Mesothelial cell of epicardium (in vitro differentiated cells): ENCODE measurements at places on chromosomes 3 and 15. TPM values are rescaled to one million over a fixed set of nuclear protein-coding genes. Genes with fewer than 3 reads are reported as not detected.

- no peak overlapping the region for H3K4me3 ChIP-seq
- no peak overlapping the region for H3K27ac ChIP-seq
- H3K36me3 ChIP-seq, result no peaks in the 10 kb centered on the region
- no peaks in the 10 kb centered on the region for H3K27me3 ChIP-seq
These were observed 589.3 kb upstream of the KCNMB2 start for GRCh38 chr3:177946936-177947335.

DNA sequence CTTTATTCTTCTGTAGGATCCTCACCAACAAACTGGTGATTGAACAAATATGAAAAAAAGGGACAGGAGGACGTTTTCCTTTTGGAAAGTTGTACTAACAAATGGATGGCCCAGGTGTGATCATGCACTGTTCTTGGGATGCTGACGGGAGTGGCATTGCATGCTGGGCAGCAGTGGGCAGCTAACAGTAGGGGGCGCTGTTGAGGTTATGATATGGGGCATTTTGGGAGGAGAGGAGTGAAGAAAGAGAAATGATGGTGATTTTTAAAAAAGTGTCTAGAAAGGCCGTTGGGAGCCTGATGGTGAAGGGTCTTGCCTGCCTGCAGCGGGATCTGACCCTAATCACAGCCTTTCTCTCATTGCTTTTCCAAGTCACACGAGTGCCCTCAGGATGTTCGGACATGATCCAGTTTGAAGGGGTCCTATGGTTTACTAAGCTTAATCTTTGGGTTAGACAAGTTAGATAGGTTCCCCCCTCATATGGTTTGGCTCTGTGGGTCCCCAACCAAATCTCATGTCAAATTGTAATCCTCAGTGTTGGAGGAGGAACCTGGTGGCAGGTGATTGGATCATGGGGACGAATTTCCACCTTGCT, 46.2 kb upstream of the PRTG start:
- DNase-seq, result no peak
- peaks cover 20% of the 10 kb centered on the region for H3K4me1 ChIP-seq
- H3K4me3 ChIP-seq, result no peak overlapping the region
- no peaks in the 10 kb centered on the region for H3K27me3 ChIP-seq

The AGTR1 gene
- 0.13 to 0.34 TPM (median 0.27 TPM) in 3 replicates for total RNA-seq

- H3K4me1 ChIP-seq, result peaks cover 19% of the 10 kb centered on the region
- H3K27ac ChIP-seq, result no peak overlapping the region
- H3K4me3 ChIP-seq, result no peak overlapping the region
These were observed 142.8 kb downstream of the TGFBR2 start for GRCh38 chr3:30749230-30749629.

GRCh38 chr15:52050416-52050815, 31.4 kb downstream of the MAPK6 start:
- no peak for DNase-seq
- H3K27me3 ChIP-seq, result no peaks in the 10 kb centered on the region
- H3K4me1 ChIP-seq, result peaks cover 7% of the 10 kb centered on the region
- peaks cover 52% of the 10 kb centered on the region for H3K36me3 ChIP-seq

GRCh38 chr15:65100442-65100841, 14.6 kb downstream of the UBAP1L start:
- no peak overlapping the region for H3K4me3 ChIP-seq
- DNase-seq, result no peak
- peaks cover 25% of the 10 kb centered on the region for H3K36me3 ChIP-seq
- peaks cover 4% of the 10 kb centered on the region for H3K4me1 ChIP-seq
- no peaks in the 10 kb centered on the region for H3K27me3 ChIP-seq

The KLF15 gene
- 1.1 to 1.9 TPM (median 1.4 TPM) in 3 replicates for total RNA-seq

GRCh38 chr3:126349071-126349470, 8.1 kb downstream of the KLF15 start:
- no peaks in the 10 kb centered on the region for H3K4me1 ChIP-seq
- no peak for DNase-seq
- H3K36me3 ChIP-seq, result no peaks in the 10 kb centered on the region
- no peak overlapping the region for H3K27ac ChIP-seq

The ZNF774 gene
- total RNA-seq, result 7.4 to 10.0 TPM (median 8.0 TPM) in 3 replicates

GRCh38 chr3:172199850-172200369, 160.5 kb downstream of the FNDC3B start:
- peaks cover 39% of the 10 kb centered on the region for H3K4me1 ChIP-seq
- H3K36me3 ChIP-seq, result peaks cover 5% of the 10 kb centered on the region
- DNase-seq, result no peak
- no peak overlapping the region for H3K27ac ChIP-seq
- no peak overlapping the region for H3K4me3 ChIP-seq
- no peaks in the 10 kb centered on the region for H3K27me3 ChIP-seq

- peaks cover 5% of the 10 kb centered on the region for H3K4me1 ChIP-seq
- no peak overlapping the region for H3K4me3 ChIP-seq
- H3K27ac ChIP-seq, result no peak overlapping the region
- peaks cover 26% of the 10 kb centered on the region for H3K36me3 ChIP-seq
These were observed 48.5 kb downstream of the SATB1 start for GRCh38 chr3:18376682-18377081.

DNA sequence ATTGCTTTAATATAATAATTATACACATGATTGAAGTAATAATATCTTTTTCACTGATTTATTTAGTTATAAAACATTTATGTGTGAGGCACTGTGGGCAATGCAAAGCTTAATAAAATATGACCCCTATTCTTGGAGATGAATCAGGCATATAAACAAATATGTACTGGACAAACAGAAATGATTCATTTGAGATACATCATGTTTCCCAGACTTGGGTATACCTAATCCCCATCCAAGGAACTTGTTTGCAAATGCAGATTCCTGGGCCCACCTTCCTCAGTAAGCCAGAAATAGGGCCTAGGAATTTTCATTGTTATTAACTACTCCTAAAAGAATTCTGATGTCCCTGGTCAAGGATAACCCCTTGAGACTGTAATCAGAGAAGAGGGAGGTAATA, 184.2 kb downstream of the CHL1 start:
- DNase-seq, result no peak
- no peak overlapping the region for H3K4me3 ChIP-seq
- no peak overlapping the region for H3K27ac ChIP-seq
- no peaks in the 10 kb centered on the region for H3K36me3 ChIP-seq
- no peaks in the 10 kb centered on the region for H3K4me1 ChIP-seq
- peaks cover 39% of the 10 kb centered on the region for H3K27me3 ChIP-seq

- no peak overlapping the region for H3K27ac ChIP-seq
- DNase-seq, result no peak
- H3K36me3 ChIP-seq, result peaks cover 7% of the 10 kb centered on the region
- peaks cover 3% of the 10 kb centered on the region for H3K27me3 ChIP-seq
- no peaks in the 10 kb centered on the region for H3K4me1 ChIP-seq
- H3K4me3 ChIP-seq, result no peak overlapping the region
These were observed 41.0 kb upstream of the C15orf61 start for GRCh38 chr15:67479781-67480505.

GRCh38 chr3:196287090-196287439, 461 bp downstream of the PCYT1A start:
- peaks cover 2% of the 10 kb centered on the region for H3K36me3 ChIP-seq
- DNase-seq, result peak; percentile 38
- no peaks in the 10 kb centered on the region for H3K27me3 ChIP-seq

DNA sequence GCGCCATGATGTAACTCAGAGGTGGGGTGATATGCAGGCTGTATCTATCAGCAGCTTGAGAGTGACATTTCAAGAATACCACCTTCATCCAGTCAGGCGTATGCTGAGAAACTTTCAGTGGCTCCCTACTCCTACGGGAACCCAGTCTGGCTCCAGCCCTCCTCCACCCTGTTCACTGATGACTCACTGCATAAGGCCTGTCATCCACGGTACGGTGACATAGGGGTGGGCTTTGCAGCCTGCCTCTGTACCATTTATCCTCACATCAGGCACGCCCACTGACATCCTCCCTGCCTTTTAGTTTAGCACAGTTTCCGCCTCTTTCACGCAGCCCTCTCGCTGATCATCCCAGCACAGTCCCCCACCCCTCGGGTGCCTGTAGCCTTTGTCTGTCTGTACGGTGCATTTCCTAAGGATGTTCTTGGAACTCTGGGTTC, 11.7 kb downstream of the PXYLP1 start:
- no peaks in the 10 kb centered on the region for H3K27me3 ChIP-seq
- peaks cover 30% of the 10 kb centered on the region for H3K4me1 ChIP-seq
- H3K36me3 ChIP-seq, result no peaks in the 10 kb centered on the region

- no peak overlapping the region for H3K27ac ChIP-seq
- peaks cover 19% of the 10 kb centered on the region for H3K27me3 ChIP-seq
- no peak overlapping the region for H3K4me3 ChIP-seq
- no peaks in the 10 kb centered on the region for H3K4me1 ChIP-seq
- no peaks in the 10 kb centered on the region for H3K36me3 ChIP-seq
These were observed 45.0 kb downstream of the CLSTN2 start for GRCh38 chr3:139979991-139980390.

The GOLGA8M gene
- total RNA-seq, result 3.0 to 3.9 TPM (median 3.6 TPM) in 3 replicates

The ALDH1A3 gene
- total RNA-seq, result not detected in 3 replicates

DNA sequence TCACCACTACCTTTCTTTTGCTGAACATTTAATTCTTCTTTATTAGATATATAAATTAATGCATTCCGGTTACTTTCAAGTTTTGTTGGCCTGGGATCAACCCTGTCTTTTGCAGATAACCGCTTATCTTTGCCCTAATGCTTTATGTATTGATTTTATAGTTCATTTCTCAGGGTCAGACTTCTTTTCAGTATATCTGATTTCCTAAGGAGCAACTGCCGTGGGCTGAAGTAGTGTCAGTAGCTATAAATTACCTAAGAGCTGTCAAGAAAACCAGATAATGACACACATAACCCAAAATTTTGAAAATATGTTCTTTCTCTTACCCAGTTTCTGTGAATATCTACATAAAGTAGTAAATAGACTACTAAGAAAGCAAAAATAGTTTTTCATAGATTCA, 38.0 kb downstream of the COL6A5 start:
- no peak for DNase-seq
- H3K4me3 ChIP-seq, result no peak overlapping the region
- no peak overlapping the region for H3K27ac ChIP-seq
- peaks cover 11% of the 10 kb centered on the region for H3K4me1 ChIP-seq

GRCh38 chr3:25785826-25786225, 2.6 kb upstream of the NGLY1 start:
- H3K4me3 ChIP-seq, result no peak overlapping the region
- H3K4me1 ChIP-seq, result peaks cover 46% of the 10 kb centered on the region
- no peak overlapping the region for H3K27ac ChIP-seq

The SIN3A gene
- total RNA-seq, result 86.6 to 91.5 TPM (median 87.4 TPM) in 3 replicates

GRCh38 chr3:135966271-135966961, 888 bp downstream of the PPP2R3A start:
- DNase-seq, result no peak
- peak overlapping the region; percentile 85 for H3K27ac ChIP-seq
- H3K4me3 ChIP-seq, result peak overlapping the region; percentile 82
- peaks cover 10% of the 10 kb centered on the region for H3K36me3 ChIP-seq
- no peaks in the 10 kb centered on the region for H3K27me3 ChIP-seq
- peaks cover 22% of the 10 kb centered on the region for H3K4me1 ChIP-seq

The C3orf20 gene
- 0.09 to 0.13 TPM (median 0.11 TPM) in 3 replicates for total RNA-seq

GRCh38 chr3:28553175-28553574, 204.6 kb upstream of the AZI2 start:
- no peaks in the 10 kb centered on the region for H3K4me1 ChIP-seq
- no peaks in the 10 kb centered on the region for H3K36me3 ChIP-seq
- H3K4me3 ChIP-seq, result no peak overlapping the region
- peaks cover 14% of the 10 kb centered on the region for H3K27me3 ChIP-seq
- H3K27ac ChIP-seq, result no peak overlapping the region
- DNase-seq, result no peak

DNA sequence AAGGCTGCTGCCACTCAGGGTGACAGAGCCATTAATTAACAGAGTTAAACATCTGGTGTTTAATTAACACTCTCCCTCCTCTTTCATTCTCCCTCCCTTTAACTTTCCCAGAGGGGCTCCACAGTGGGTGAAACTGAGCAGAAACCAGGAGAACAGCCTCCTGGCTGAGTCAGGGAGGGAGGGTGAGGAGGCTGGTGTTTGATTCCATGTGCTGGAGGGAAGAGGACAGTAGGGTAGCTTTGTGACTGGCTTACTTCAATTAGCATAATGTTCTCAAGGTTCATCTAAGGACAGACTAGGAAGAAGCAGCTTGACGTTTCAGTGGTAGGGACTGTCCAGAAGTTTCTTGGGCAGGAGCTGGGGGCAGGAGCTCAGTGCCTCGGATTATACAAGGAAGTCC, 62.8 kb downstream of the SEMA5B start:
- no peaks in the 10 kb centered on the region for H3K36me3 ChIP-seq
- H3K4me1 ChIP-seq, result peaks cover 2% of the 10 kb centered on the region

GRCh38 chr3:158434412-158435038, 136.5 kb upstream of the MLF1 start:
- no peak for DNase-seq
- no peaks in the 10 kb centered on the region for H3K36me3 ChIP-seq
- peaks cover 11% of the 10 kb centered on the region for H3K4me1 ChIP-seq
- no peaks in the 10 kb centered on the region for H3K27me3 ChIP-seq
- no peak overlapping the region for H3K4me3 ChIP-seq

DNA sequence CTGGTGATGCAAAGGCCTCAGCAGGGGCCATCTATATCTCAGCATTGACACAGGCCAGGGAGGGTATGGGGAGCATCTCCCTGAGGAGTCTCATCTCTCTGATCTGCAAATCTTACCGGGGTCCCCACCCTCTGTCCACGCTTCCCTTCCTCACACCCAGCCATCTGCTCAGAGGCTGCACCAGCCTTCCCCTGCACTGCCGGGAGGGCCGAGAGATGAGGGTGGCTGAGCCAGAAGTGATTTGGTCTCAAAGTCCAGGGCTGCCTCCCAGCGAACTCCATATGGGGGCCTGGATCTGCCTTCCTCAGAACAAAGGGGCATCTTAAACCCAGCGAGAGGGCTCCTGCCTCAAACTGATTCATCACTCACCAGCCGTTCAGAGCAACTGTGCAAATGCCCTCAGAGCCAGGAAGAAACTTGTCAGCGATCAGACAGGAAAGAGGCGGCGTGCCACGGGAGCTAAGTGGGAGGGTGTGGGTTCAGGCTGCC, 4.6 kb downstream of the IGDCC3 start:
- H3K27ac ChIP-seq, result no peak overlapping the region
- H3K36me3 ChIP-seq, result peaks cover 7% of the 10 kb centered on the region
- H3K4me3 ChIP-seq, result no peak overlapping the region

GRCh38 chr15:26739791-26740190, 33.1 kb downstream of the GABRB3 start:
- no peak overlapping the region for H3K4me3 ChIP-seq
- H3K27ac ChIP-seq, result no peak overlapping the region
- DNase-seq, result no peak
- no peaks in the 10 kb centered on the region for H3K36me3 ChIP-seq

DNA sequence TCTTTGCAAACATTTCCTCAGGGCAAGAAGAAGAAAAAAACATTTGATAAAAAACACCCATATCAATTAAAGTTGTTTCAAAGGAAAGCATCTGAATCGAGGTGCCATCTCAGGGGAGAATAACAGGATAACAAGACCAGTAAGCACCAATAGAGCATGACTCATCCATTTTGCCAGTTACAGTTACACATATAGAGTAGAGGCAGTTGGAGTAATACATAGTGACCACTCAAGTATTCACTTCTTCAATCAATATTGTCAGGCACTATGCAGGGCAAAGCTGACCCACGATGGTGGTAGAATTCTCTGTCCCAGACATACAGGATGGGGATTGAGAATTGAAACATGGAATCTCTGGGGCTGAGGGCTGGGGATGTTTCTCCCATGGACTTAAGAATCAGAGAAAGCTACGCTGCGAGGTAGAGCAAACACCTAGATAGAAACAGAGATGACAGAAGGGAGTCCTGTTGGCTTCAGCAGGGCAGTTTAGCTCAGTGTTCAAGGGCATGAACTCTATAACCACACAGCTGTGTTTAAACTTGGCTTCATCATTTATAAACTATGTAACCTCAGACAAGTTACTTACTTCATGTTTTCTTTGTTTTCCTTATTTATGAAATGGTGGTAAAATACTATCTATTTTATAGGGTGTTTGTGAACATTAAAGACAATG, 186.4 kb upstream of the NANOGP8 start:
- no peaks in the 10 kb centered on the region for H3K27me3 ChIP-seq
- H3K27ac ChIP-seq, result peak overlapping the region; percentile 61
- H3K4me1 ChIP-seq, result peaks cover 23% of the 10 kb centered on the region
- no peak for DNase-seq

The MORC1 gene
- total RNA-seq, result 0.13 to 0.18 TPM in 2 of 3 replicates, not detected in the other
